ENCODE measurements at places on chromosomes 2 and 18. TPM values are rescaled to one million over a fixed set of nuclear protein-coding genes. Genes with fewer than 3 reads are reported as not detected.

Gene AFF3
- 20.9 TPM for total RNA-seq

Gene SCYGR8
- total RNA-seq, result not detected

Gene COLEC12
- 2.0 TPM for total RNA-seq

Gene ZNF804A
- 0.41 TPM for total RNA-seq

Gene TNFAIP6
- 0.75 TPM for total RNA-seq

Gene PREB
- total RNA-seq, result 56.3 TPM

Gene C2orf78
- total RNA-seq, result not detected

Gene POTEF
- total RNA-seq, result 8.4 TPM

Gene SPATS2L
- 24.1 TPM for total RNA-seq

Gene REEP1
- total RNA-seq, result 12.3 TPM

Gene ATP6V1B1
- 4.6 TPM for total RNA-seq

Gene SCN7A
- total RNA-seq, result 0.39 TPM

Gene SERPINB5
- not detected for total RNA-seq

Gene SCTR
- not detected for total RNA-seq

Gene UPP2
- total RNA-seq, result not detected

Gene GFPT1
- 30.0 TPM for total RNA-seq

Gene SALL3
- total RNA-seq, result 9.0 TPM

Gene GALR1
- total RNA-seq, result not detected

Gene ABCB11
- 0.07 TPM for total RNA-seq

Gene WDPCP
- 9.1 TPM for total RNA-seq

Gene HES6
- 152 TPM for total RNA-seq

Gene SLC23A3
- total RNA-seq, result 1.5 TPM

Gene PSD4
- total RNA-seq, result 2.4 TPM

Gene BOD1L2
- total RNA-seq, result not detected

Gene THSD7B
- total RNA-seq, result 0.19 TPM

Gene CDH7
- 7.3 TPM for total RNA-seq

Gene CNDP1
- 0.59 TPM for total RNA-seq

Gene FBXO41
- total RNA-seq, result 3.7 TPM

Gene C2orf80
- 1.0 TPM for total RNA-seq

Gene TRIM43
- total RNA-seq, result not detected

Gene SERPINB4
- total RNA-seq, result not detected

Gene ELOA2
- total RNA-seq, result not detected

Gene MYCN
- 149 TPM for total RNA-seq

Gene TDRD15
- not detected for total RNA-seq

Gene MEP1B
- total RNA-seq, result not detected

Gene ALPP
- total RNA-seq, result not detected

Gene VAMP8
- 1.1 TPM for total RNA-seq

Gene FEV
- not detected for total RNA-seq

Gene IMMT
- 120 TPM for total RNA-seq

Gene RDH14
- total RNA-seq, result 19.4 TPM

Gene CRYGD
- total RNA-seq, result not detected

Gene HSPE1
- total RNA-seq, result 203 TPM

Gene ZSCAN30
- total RNA-seq, result 14.6 TPM

Gene ME2
- 60.4 TPM for total RNA-seq

Gene ARHGAP25
- total RNA-seq, result 3.0 TPM

Gene UGT1A10
- total RNA-seq, result not detected

Gene RAB17
- not detected for total RNA-seq

Gene CFAP65
- total RNA-seq, result 0.93 TPM

Gene PTH2R
- total RNA-seq, result not detected

Gene EFHD1
- total RNA-seq, result 4.1 TPM

Gene CAPN13
- total RNA-seq, result not detected

Gene ADRA2B
- total RNA-seq, result 0.79 TPM

Measured in neural crest cell (in vitro differentiated cells).